Choroid plexus epithelial cell (primary cell): ENCODE measurements at places on chromosomes 12 and 14.

DNA sequence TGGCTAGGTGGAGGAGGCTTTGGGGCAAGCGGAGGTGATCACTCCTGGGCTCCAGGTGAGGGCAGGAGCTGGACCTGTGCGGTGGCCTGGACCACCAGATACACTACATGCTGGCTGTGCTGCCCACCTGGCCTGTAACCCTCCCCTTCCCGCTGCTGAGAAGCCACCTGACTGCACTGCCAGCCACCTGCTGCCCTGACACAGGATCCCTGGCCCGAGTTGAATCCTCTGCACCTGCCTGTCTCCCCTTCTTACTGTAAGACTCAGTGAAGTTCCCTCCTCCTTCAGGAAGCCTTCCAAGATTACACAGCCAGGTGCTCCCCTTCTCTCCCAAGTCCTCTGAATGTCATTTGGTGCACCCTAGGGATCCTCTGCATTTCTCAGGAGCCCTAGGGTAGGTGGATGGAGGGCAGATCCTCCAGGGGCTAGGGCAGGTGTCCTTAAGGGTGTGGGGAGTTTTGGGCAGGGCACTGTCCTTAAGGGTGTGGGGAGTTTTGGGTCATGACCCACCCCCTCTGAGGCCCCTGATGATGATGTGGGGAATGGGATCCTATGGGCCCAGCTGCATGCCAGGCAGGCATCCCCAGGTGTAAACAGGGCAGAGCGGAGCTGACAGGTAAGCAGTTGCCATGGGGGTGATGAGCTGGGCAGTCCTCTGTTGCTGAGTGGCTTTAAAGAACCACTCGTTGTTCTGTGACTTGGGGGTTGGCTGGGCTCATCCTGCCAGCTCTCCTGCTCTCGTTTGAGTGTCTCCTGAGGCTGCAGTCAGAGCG, 6.7 kb upstream of the MTA1 start:
- no peak for DNase-seq

GRCh38 chr14:26621807-26622560, 24.2 kb upstream of the NOVA1 start:
- DNase-seq: peak; percentile 2

GRCh38 chr12:70557583-70558191, 79.5 kb downstream of the PTPRB start:
- DNase-seq: no peak

DNA sequence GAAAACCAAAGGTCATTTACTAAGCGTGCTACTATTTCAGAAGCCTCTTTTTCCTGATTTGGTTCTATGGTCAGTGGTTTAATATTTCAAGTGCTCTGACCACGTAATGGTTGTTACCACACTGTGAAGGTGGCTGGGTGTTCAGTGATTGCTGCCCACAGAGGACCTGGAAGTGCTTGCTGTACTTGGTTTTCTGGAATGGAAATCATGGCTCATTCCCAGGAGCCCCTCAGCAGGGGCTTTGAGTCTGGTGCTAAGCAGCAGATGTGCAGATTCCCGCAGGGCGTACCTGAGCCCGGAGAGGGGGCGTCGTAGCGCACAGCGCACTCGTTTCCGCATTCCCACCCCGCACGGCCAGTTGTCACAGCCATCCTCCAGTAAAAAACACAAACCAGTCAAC, 50.5 kb downstream of the TRAF3 start:
- peak; percentile 33 for DNase-seq

DNA sequence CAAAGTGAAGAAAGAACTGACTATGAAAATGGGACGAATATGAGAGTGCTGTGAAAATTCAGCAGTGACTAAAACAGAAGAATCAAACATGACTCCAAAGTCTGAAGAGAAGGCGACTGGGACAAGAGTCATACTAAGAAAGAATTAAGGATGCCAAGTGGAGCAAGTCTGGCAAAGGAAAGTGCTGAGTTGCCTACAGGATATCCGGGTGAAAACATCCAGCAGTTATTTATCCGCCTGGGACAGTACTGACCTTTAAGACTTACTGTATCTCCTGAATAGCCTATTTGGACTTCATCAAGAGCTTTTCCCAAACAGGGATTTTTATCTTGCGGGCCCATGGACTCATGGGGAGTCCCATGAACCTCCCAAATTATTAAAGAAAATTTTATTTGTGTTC, 41.1 kb downstream of the KICS2 start:
- DNase-seq: peak; percentile 61

- no peak for DNase-seq
These were observed 80.1 kb downstream of the ANO2 start for GRCh38 chr12:5864972-5865371.

GRCh38 chr14:105472486-105472991, 2.1 kb upstream of the CRIP2 start:
- DNase-seq: no peak
